Stimulated activated CD8-positive, alpha-beta memory T cell treated with anti-CD3 and anti-CD28 coated beads, Interleukin-4, amount 100 ng/mL, for 4 hours (primary cell): ENCODE measurements at places on chromosomes 12 and 14.

DNA sequence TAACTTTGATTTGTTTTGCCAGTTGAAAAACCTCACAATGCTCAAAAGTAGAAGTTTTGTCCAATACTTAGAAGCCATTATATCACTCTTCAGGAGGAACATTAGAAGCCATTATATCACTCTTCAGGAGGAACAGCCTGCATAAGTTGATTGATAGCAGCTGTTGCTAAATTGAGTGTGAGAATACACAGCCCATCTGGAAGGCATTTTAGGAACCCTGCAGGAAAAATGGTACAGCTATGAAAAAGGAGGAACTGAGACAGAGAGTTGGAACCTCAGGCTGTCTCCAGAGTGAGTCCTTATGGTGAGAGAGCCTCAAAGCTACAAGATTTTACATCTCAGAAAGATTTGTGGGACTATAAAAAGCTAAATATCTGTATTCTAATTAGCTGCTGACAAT lies 207.0 kb downstream of the MYRFL start:
- no peak for DNase-seq

DNA sequence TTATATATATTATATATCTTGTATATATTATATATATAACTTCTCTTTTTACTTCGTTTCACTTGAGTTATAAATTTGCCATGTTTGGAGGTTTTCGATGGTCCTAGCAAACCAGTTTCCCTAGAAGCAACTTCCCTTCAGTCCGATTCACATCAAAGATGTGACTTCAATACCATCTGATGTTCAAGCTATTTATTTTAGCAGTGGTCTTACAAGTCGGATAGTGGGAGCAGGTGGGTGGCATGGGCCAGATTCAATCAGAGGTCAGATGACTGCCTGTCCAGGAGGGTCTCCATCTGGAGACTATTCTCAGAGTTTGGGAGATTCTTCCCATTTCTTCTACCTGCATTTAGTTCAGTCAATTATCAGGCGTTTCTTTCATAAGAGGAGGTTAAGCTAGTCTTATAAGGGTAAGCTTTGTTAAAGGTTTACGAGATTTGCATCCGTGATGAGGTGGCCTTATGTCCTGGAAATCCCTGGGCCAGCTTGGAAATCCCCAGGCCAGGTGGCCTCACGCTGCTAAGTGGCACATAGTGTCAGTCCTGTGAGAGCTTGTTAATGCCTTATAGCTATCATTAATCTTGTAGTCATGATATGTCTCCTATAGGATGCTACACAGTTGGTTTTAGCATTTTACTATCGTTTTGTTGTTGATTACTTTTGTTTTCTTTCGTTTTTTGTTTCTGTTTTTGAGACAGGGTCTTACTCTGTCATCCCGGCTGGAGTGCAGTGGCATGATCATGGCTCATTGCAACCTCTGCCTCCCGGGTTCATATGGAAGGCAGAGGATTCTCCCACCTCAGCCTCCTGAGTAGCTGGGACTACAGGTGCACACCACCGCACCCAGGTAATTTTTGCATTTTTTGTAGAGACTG lies 145.8 kb downstream of the BICD1 start:
- no peak for DNase-seq

GRCh38 chr14:104563191-104563741 lies 16.3 kb upstream of the C14orf180 start:
- no peak for DNase-seq

DNA sequence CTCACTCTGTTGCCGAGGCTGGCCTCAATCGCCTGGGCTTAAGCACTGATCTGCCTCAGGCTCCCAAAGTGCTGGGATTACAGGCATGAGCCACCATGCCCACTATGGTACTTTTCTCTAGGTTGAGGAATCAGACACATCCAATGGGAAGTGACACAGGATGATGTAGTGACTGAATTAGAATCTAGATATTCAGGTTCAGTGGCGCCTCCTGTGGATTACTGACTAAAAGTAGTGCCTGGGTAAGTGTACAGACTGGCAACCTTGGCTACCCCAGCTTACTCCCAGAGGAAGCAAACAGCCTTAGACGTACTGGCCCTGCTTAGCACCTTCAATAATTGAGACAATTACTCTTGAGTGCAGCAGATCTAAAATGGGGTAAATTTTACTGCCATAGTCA lies 22.8 kb downstream of the GALNT8 start:
- DNase-seq, result no peak

DNA sequence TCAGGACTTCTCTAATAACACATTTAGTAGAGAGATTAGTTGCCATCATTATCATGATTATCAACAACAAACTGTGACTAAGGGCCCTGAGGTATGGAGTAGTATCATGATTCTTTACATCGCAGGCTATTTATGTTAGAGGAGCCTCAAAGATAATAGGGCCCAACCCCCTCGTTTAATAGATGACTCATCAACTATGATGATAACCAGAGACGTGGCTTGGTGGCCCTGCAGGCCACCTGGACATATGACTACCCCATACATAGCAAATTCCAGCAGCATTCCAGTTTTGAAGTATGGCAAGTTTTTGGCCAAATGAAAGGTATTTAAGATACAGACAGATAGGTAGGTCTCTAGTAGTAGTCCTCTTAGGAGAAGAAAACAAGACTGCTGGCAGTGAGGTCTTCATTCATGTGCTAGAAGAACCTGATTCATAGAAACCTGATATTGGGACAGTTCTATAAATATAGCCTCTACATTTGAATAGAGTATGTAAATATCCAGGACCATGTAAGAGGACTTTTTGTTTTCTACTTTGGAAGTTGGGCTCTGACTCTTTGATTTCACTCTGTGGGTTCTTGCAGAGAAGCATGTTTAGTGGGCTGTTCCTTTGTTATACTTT lies 5.6 kb downstream of the RIC8B start:
- no peak for DNase-seq

DNA sequence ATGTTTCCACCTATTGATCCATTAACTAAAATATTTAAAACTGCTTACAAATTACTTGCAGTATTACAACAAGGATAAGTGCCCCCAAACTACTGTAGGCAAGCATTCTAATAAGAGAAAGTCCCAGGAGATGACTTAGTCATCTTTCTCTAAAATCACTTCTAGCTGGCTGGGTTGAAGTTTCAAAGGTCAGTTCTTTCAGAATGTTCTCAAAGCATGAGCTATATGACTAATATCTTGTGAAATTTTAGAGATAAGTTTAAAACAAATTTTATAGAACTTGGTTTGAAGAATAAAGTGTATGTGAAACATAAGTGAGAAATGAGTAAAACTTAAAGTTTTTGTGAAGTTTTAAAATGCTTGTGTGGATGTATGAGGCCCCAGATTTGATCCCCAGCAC lies 24.3 kb upstream of the OR6J1 start:
- no peak for DNase-seq

GRCh38 chr12:124321040-124321481 lies 26.2 kb downstream of the RFLNA start:
- peak; percentile 23 for DNase-seq

DNA sequence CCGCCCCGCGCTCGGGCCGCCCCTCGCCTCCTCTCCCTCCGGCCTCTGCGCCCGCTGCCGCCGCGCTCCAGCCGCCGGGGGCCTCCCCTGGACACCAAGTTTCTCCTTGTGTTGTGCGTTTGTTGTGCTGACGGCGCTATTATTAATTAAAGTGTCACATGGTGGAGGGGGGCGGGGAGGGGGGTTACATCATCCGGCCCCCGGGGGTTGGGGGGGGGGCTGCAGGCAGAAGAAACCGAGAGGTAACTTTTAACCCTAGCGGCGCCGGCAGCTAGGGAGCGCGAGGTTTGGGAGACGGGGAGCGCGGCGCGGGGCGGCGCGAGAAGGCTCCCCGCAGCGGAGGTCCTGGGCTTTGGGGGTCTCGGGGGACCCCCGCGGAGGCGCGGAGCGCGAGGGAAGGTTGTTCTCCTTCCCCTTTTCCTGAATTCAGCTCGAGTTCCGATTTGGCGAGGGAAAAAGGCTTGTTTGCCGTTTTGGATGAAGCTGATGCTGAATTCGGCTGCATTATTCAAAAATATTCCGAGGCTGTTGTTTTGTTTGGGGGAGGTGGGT lies at the start of gene HRK:
Gene HRK, minus strand, starts transcription at position 117 of the 552 bp plus-strand sequence. CDS start 134 bp downstream, outside the sequence.
- DNase-seq, result no peak

GRCh38 chr12:54980341-54980740 lies 4.2 kb downstream of the TESPA1 start:
- DNase-seq, result no peak

GRCh38 chr12:120075034-120075616 lies 41.4 kb downstream of the RAB35 start:
- no peak for DNase-seq

DNA sequence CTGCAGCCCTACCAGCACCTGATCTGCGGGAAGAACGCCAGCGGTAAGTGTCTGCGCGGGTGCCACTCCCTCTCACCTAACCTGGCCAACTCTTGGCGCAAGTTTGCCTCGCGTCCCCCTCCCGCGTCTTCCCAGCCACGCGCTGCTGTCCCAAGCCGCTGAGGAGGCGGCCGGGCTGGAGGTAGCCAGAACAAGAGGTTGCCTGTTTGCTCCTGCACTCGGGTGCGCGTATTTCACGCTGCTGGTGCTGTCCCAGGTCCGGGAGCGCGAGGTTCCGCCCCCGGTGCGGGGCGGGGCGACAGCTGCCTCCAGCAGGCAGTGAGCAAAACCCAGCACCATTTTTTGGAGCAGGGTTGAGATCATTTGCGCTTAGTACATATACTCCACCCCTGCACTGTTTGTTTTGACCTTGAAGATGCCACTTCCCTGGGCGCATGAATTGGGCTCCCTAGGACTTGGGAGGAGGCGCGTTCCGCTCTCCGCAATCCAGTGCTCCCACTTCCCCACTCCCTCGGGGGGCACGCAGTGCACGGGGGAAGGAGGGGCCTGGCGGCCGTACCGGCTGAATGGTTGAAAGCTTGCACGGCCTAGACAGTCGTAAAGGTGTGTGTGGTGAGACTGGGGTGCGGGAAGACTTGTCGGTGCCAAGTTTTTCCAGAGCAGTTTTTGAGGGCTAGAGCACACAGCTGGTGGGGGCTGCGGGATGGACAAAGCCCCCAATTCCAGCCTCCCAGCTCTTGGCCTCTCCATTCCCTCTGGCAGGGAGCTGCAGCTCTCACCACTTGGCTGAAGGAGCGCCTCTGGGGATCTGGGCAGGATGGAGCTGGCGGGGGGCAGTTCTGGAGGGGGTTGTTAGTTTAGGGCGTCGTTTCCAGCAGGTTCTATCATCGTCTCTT lies 226.9 kb upstream of the CRY1 start:
- DNase-seq, result peak; percentile 37

DNA sequence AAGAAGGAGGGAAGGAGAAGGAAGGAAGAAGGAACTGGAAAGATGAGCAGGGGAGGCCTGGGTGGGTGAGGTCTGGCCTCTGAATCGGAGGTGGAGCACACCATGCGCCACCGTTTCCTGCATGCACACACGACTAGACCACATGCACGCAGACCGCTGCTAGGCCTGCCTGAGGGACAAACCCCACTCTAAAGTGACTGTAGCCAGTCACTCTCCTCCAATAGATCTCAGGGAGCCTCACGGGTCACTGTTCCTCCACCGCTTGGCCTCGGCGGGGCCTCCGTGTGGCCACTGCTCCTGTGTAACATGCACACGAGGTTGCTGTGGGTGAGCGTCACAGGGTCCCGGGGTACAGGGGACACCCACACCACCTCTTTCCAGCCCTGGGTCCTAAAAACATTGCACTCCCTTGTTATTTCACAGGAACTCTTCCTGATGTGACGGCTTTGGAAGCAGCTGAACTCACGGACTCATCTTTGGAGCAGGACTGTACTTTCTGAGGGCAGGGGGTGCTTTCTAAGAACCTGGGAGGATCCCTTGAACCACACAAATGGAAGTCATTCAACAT lies 17.6 kb upstream of the CEBPE start:
- DNase-seq, result no peak

DNA sequence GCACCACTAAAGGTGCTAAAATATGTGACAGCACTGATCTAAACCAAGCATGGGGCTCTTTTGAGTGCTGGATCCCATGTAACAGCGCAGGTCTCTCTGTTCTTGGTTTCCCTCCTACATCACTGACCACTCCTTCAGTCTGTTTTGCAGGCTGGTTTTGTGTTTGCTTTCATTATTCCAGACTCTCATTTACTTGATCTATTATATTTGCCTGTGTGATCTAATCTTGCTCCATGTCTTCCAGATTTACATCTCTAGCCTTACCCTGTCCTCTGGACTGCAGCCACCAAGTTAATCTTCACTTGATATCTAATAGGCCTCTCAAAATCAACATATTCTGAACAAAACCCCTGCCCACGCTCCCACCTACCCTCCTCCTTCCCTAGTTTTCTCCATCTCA lies 8.6 kb downstream of the GLIPR1 start:
- DNase-seq, result no peak

- no peak for DNase-seq
These were observed 42.3 kb upstream of the PAPOLA start for GRCh38 chr14:96459851-96460250.

DNA sequence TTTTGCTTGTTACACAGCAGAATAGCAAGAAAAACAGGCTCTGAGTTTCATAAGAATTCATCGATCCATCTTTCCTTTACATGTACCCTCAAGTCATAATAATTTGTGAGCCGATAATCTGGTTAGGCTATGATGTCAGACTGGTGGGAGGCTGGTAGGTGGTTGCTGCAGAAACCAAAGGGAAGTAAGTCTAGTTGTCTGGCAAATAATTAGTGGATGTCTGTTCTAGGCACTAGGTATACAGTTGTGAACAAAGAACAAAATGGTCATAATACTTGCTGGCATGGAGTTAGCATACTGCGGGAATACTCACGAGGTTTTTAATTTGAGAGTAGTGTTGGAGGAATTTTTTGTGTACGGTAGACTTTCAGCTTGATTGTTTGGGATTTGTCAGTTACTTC lies 8.8 kb downstream of the SUSD6 start:
- DNase-seq, result no peak

GRCh38 chr12:15982471-15982870 lies 71.3 kb downstream of the DERA start:
- DNase-seq, result no peak

- DNase-seq, result no peak
These were observed 302.3 kb upstream of the RGS6 start for GRCh38 chr14:71629765-71630492.

GRCh38 chr14:81269100-81269978 lies 48.6 kb upstream of the GTF2A1 start:
- no peak for DNase-seq

- DNase-seq, result no peak
These were observed 11.0 kb downstream of the FOXG1 start for GRCh38 chr14:28777471-28778137.

GRCh38 chr12:30928356-30929244 lies 2.1 kb downstream of the TSPAN11 start:
- DNase-seq, result no peak
